Transverse colon (tissue), 4 donors: ENCODE measurements at places on chromosomes 6 and 20.

- peak; percentile 24 for DNase-seq
Observed at GRCh38 chr6:6942831-6943230, 164.9 kb upstream of the RREB1 start.

- no peak for DNase-seq
Observed at GRCh38 chr20:59743767-59744485, 139.6 kb downstream of the PHACTR3 start.

DNA sequence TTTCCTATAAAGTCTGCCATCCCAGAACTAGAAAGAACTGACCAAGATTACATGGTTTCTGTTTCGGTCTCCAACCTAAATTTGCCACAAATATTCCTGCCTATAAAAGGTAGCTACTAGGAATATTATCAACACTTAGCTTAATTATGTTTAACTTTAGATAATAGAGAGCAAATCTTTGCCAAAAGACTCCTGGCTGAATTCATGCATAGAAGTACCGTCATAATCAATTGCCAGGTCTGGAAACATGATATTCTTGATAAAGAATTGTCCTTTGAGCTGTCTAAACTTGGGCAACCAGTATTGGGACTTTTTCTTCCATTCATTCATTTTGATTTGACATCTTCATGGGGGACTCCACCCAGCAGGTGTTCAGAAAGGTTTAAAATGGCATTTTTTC, 22.4 kb downstream of the CALHM6 start:
- no peak for DNase-seq

- DNase-seq = no peak
Observed at GRCh38 chr6:25504661-25505060, 147.4 kb upstream of the SCGN start.

DNA sequence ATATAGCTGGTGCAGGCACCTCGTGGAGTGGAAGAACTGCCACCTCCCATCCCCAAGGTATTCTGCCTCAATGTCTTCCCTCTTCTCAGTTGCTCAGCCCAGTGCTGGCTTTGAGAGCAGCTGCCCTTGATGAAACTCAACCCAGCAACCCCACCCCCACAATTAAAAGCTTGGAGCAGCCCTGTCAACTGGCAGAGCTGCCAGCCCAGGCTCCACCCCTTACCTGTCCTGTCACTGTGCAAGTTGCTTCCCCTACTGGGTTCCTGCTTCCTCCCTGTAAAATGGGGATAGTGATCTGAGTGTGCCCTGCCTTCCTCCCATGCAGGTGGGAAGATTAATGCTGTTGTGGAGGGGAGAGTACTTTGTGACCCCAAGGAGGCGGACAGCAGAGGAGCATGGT, 4.5 kb downstream of the TMEM63B start:
- DNase-seq = peak; percentile 75

DNA sequence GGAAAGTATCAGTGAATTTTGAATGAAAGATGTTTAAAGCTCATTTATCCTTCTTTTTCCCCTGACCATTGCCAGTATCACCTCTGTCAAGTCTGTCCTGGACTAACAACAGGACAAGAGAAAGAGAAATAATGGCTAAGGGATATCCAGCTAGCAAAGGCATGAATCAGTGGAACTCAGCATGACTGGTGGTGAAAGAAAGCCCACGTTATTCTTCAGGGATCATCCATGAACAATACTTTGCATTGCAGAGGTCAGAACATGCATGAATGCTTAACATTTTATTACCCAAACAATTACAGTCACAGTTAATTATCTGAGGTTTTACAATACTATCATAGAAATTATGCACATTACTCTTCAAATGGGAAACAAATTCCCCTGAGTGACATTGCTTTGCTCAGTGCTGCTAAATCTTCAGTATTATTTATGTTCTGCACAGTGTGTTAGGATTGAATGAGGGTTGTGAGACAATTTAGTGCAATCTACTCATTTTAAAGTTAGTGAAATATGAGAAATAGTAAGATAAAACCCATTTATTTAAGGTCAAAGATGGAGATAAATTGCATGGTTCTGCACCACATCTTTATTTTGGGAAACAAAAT, 350.7 kb downstream of the KHDRBS2 start:
- no peak for DNase-seq

GRCh38 chr6:20704325-20705025, 170.2 kb downstream of the CDKAL1 start:
- DNase-seq = no peak

DNA sequence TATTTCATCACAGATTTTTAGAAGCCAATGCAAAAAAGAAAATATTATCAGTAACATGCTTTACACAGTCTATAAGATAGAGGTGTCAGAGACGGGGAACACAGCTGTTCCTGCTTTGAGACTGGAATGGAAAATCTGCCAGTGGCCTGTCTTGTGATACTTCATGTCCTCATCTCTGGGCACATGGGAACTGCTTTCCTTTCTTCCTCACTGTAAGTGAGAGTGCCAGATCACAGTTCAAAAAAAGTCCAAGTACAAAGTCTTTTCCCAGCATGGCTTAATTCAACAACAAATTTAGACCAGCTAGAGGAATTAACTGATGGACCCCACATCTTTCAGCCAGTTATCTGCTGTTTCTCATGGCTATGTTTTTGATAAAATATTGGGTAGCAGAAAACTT, 490.4 kb downstream of the CDKAL1 start:
- no peak for DNase-seq

GRCh38 chr6:31847276-31847978, 15.2 kb downstream of the NEU1 start:
- DNase-seq = no peak

DNA sequence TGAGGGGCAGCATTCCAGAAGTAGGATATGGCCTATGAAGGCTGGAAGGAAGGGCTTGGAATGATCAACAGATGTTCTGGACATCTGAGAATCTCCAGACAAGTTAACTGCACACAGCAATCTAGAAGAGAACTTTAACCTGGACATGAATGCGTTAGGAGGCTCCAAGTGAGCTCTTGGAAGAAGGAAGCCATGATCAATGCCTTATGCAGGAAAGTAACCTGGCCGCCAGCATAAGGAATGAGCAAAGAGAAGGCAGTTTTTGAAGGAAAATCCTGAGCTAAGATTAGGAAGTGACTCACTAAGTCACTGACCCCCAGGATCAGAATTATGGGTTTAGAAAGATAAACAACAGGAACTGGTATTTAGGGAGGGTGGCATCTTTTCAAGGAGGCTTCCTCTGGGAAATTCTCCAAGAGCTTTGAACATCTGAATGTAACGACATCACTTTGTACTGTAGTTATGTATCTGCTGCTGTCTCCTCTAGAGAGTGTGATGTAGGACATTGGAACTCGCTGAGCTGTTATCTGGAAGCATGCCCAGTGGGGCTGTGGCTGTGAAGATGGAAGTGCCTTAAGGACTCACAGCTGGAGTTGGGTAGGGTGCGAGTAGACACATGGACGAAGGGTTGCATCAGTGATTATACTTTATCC, 236.8 kb downstream of the PACRG start:
- no peak for DNase-seq

DNA sequence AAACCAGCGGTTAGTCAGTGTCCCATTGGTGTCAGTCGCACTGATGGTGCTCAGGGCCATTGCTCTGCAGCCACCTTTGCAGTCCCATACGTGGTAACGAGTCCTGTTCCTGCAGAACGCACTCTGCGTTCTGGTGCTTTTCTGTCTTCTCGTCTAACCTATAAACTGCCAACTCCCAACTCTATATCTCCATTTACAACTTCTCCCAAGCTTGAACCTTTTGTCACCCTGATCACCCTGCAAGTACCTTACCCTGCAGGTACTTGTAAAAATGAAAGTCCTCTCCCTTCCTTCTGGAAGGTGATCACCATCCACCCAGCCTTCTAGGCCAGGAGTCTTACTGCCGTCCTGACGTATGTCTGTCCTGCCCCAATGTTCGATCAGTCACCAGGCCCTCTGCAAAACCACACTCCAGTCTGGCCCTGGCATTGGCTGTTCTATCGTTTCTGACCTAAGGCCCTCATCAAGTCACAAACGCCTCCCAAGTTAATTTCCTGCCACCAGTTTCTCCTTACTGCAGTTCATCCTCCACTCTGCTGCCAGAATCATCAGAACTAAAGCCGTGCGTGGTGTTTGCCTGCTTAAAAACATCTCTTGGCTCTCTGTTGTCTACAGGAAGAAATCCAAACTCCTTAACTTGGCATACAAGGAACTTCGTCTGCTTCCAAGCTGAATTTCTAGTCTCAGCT, 7.9 kb downstream of the RREB1 start:
- DNase-seq = peak; percentile 58

DNA sequence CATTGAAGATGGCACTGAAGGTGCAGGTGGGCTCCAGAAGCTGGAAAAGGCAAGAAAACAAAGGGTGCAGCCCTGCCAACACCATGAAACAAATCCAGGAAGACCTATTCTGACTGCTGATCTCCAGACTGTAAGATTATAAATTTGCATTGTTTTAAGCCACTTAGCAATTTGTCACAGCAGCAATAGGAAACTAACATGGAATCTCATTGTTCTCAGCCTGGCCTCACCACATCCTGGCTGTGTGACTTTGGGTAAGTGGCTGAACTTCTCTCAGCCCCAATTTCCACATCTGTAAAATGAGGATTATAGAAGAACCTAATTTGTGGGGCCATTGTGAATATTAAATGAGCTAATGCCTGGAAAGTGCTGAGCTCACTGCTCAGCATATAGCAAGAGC, 160.4 kb upstream of the MAFB start:
- no peak for DNase-seq

DNA sequence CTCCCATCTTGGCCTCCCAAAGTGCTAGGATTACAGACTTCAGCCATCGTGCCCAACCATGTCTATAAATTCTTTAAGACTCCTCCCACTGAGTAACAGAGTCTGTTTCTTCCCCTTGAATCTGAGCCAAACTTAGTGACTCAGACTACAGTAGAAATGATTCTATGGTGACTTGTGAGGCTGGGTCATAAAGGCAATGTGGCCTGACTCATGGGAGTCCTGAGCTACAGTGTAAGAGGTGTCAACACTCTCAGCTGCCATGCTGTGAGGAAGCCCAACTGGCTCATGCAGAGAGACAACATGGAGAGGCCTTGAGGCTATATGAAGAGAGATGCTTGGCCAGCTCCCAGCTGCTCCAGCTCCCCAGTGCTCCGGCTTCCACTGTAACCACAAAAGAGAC, 5.2 kb upstream of the NRSN2 start:
- DNase-seq = no peak

GRCh38 chr6:139605350-139605749, 230.9 kb upstream of the CITED2 start:
- no peak for DNase-seq

GRCh38 chr6:166041277-166041676, 126.4 kb downstream of the TBXT start:
- DNase-seq = no peak
